Bronchus fibroblast of lung (primary cell): ENCODE measurements at places on chromosomes 12 and 14. TPM values are rescaled to one million over a fixed set of nuclear protein-coding genes. Genes with fewer than 3 reads are reported as not detected.

NKX2-1 gene
- total RNA-seq = not detected in 2 replicates

LTB4R gene
- 0.84 and 1.0 TPM in 2 replicates for total RNA-seq

FGF6 gene
- not detected in 2 replicates for total RNA-seq

KRT6C gene
- total RNA-seq = not detected in 2 replicates

ZDHHC22 gene
- total RNA-seq = not detected in 2 replicates
